ENCODE measurements at places on chromosomes 6 and 20. TPM values are rescaled to one million over a fixed set of nuclear protein-coding genes. Genes with fewer than 3 reads are reported as not detected.

The ID1 gene
- total RNA-seq: 363 TPM

The LST1 gene
- total RNA-seq: 5.8 TPM

The OLIG3 gene
- not detected for total RNA-seq

The BMP7 gene
- 0.34 TPM for total RNA-seq

The CLPSL2 gene
- not detected for total RNA-seq

The DSP gene
- 249 TPM for total RNA-seq

The SAPCD1 gene
- total RNA-seq: 3.2 TPM

The ATP6V1G2 gene
- total RNA-seq: 0.92 TPM

The TNFRSF6B gene
- not detected for total RNA-seq

The GSTA2 gene
- not detected for total RNA-seq

The GFOD1 gene
- total RNA-seq: 15.9 TPM

- peak; percentile 77 for DNase-seq
Measured at GRCh38 chr6:31620586-31621319, at the start of gene PRRC2A. PRRC2A (plus strand) TSS chr6:31620715; CDS start chr6:31622790, 2,075 bp downstream.

DNA sequence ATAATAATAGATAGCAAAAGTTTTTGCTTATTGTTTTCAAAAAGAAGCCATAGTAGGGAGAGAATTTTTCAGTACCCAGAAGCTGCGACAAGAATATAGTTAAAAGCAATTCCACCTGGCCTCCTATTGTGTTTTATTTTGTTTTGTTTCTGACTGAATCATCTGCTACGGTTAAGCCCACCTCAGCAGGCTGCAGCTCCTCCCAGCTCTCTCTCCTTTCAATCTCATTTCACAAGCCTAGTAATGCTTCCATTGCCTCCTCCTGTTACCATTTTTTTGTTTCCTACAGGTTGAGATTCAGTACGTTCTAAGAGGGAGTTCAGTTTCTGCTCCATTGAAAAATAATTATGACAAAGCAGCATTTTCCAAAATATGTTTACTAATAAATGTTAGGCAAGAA, 77.9 kb downstream of the PCSK2 start:
- DNase-seq: no peak

DNA sequence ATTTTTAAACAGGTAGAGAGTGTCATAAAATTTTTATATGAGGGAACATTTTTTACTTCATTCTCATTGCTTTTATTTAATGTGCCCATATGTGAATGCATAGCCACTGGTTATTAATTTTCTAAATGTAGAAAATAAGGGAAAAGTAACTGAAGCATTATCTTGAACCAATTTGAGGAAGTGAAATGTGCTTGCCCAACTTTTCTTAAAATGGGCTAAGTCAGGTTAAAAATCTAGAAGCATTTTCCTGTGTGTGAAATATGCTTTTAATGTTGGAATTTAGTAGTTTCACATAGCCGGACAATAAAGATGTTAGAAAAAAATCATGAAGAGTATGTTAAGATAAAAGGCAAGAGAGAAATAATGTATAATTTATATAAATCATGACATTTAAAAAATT, 3.8 kb downstream of the SEC23B start:
- DNase-seq: no peak

DNA sequence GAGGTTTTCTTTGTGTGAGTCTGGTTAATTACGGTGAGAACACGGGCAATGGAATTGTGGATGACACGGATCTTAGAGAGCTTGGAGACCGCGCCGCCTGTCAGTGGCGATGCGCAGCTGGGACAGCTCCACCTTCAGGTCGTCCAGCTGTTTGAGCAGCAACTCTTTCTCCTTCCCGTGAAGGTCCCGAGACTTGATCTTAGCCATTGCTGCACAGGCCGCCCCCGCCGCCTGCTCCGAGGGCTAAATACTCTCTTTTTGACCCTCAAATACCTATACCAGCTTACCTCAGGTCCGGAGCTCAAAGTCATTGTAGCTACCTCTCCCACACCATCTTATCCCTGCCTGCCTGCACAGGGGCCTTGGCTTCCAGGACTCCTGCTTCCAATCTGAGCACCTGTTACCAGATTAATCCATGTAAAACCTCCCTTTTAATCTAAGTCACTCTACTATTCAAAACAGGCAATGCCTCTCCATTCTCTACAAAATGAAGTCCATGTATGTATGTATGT, 100.2 kb downstream of the PREP start:
- no peak for DNase-seq

DNA sequence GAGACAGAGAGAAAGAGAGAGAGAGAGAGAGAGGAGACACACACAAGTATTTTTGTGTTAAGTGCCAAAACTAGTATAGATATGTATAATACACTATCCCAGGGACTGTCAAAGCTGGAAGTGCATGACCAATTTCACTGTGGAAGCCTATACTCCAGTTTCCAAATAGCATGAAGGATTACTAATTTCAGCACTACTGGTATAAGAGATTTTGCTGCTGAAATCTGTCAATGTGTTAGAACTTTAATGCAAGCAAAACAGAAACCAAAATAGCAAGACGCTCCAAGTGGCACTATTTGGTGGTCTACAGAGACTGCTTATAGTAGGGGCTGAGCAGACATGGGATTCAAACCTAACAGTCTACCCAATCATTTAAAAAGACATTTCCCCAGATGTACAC, 284.8 kb downstream of the BTBD9 start:
- no peak for DNase-seq

GRCh38 chr6:117573006-117573680, 29.2 kb downstream of the GOPC start:
- DNase-seq: no peak

DNA sequence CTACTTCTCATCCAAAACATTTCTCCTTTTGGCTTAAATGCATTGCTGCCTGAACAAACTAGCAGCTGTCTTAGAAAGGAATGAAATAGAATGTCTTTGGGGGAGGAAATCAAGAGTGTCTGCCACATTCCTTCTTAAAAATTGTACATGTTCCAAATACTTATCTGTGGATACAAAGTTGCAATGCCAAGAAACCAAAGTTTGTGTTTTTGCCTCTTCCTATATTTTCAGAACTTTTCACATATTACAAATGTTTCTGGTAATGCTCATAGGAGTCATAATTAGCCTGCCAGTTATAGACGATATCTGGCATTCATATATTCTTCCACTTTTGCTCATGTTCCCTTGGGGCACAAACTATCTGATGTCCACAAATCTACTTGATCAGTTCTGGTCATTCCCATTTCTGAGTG, 165.5 kb upstream of the BMP5 start:
- no peak for DNase-seq

- no peak for DNase-seq
Measured at GRCh38 chr20:38299963-38300362, 4.0 kb upstream of the BPI start.

- no peak for DNase-seq
Measured at GRCh38 chr6:87378947-87379346, 28.8 kb upstream of the CFAP206 start.

DNA sequence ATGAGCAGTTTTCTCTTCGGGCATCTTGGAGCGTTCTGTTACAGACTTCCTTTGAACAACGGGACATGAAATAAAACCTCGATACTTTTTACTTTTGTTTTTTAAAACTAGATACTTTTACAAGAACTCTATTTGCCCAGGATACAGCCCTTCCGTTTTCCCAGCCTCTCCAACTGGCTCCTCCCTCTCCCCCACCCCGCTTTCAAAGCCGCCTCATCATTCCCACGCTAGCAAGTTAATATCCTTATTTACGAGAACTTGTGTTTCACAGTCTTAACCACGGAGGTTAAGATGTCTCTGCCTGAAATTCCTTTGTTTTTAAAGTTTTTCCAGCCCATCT, 241 bp upstream of the CFAP206 start:
- peak; percentile 32 for DNase-seq

DNA sequence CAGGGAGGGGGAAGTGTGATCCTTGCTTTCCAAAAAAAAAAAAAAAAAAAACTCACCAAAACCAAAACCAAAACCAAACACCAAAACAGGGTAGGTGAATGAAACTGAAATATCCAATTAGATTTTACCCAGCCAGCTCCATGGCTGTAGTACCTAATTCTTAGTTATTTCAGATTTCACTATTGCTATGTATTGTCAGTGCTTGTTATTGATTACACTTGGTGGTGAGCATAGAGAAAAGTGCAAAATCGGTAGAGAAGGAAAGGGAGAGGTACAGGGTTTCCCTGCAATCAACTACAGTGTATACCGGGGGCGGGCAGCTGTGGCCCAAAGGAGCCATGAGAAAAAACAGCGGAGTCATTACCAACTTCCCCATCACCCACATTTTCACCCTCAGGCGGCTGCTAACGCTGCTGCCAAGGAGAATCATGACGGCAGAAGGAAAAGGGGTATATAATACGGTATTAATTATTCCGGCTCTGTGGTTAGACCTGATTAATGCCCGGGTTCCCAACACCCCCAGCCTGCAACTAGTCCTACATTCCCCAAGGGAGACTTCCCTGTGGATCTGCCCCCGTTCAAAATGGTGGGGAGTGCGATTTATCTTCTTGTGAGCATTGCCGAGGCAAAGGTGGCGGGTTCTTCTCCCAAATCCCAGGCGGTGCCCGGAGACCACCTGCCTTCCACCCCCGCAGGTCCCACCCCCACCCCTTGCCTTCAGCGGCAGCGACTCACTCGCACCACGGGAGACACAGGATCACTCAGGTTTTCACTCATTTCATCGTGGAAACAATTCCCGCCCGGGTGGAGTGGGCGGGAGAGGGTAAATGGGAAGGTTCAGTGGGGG, at the start of gene C6orf62:
C6orf62 (minus strand) TSS at position 30 of the 847 bp plus-strand sequence. CDS start 486 bp downstream, outside the sequence.
- DNase-seq: no peak

GRCh38 chr6:13519839-13520238, 32.4 kb upstream of the GFOD1 start:
- no peak for DNase-seq

GRCh38 chr20:38859070-38859690, 53.7 kb downstream of the PPP1R16B start:
- DNase-seq: no peak

- no peak for DNase-seq
Measured at GRCh38 chr6:169527306-169527705, 174.5 kb downstream of the WDR27 start.

- DNase-seq: no peak
Measured at GRCh38 chr6:149421132-149421531, 21.1 kb downstream of the SUMO4 start.

DNA sequence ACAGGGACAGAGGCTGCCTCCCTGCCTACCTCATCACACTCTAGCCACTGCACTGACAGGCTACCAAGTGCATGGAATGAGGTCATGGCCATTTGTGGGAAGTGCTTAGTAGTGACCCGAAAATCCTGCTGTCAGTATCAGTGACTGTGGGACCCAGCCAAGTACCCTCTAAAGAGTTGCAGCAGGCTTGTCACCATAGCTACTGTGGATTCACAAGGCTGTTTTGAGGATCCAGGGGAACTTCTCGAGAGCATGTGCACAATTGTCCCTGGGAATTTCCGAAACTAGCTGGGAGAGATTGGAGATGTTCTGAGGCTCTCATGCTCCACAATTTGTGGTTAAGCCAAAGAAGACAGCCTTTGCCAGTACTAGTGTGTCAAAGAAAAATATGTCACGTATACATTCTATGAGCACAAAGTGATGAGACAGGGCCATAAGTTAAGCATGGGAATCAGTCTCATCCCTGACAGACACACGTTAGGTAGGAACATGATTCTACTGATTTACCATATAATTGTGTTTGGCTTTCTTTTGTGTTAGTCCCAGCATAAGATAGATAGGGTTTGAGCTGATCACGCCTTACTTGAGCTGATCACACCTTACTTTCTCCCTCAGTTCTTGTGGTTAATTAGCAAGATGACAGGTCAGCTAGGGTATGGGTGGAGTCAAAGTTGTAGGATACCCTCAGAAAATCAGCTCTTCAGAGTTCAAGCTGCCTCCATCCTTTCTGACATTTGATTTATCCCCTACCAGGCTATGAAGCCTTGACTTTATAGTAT, 42.6 kb upstream of the TMEM170B start:
- no peak for DNase-seq

GRCh38 chr6:116561377-116562018, 7.9 kb downstream of the CALHM4 start:
- peak; percentile 74 for DNase-seq

DNA sequence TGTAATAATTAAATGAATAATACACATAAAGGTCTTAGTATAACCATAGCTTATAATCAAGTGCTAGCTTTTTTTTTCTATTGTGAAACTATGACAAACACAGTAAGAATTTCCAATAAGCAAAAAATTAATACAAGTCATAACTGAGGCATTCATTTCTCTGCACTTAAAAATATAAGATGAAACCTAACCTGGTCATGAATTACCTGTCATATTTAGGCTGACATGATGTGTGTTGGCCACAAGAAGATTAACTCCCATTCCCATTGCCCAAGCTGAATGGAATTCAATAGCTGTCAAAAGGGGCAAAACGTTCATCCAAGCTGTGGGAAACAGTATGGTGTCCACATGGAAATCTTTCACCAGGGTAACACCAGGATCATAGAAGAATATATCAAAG, 5.4 kb downstream of the VNN2 start:
- DNase-seq: no peak

GRCh38 chr6:6635869-6636268, 47.3 kb downstream of the LY86 start:
- DNase-seq: no peak

DNA sequence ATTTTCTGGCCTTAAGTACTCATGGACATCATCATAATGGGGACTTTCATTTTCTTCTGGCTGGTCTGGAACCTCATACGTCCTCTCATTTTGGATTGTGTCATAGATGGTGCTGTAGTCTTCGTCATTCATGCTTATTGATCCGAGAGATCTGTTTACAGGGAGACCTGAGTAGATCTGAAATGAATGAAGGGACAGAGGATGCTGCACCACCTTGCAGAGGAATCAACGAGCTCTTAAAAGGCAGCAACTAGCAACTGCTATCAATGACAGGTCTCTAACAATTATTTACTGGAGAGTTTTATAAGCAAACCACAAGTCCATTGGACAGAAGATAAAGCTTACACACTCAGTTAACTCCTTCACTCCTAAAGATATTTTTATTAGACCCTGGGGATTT, 49.7 kb upstream of the ENPP4 start:
- no peak for DNase-seq

DNA sequence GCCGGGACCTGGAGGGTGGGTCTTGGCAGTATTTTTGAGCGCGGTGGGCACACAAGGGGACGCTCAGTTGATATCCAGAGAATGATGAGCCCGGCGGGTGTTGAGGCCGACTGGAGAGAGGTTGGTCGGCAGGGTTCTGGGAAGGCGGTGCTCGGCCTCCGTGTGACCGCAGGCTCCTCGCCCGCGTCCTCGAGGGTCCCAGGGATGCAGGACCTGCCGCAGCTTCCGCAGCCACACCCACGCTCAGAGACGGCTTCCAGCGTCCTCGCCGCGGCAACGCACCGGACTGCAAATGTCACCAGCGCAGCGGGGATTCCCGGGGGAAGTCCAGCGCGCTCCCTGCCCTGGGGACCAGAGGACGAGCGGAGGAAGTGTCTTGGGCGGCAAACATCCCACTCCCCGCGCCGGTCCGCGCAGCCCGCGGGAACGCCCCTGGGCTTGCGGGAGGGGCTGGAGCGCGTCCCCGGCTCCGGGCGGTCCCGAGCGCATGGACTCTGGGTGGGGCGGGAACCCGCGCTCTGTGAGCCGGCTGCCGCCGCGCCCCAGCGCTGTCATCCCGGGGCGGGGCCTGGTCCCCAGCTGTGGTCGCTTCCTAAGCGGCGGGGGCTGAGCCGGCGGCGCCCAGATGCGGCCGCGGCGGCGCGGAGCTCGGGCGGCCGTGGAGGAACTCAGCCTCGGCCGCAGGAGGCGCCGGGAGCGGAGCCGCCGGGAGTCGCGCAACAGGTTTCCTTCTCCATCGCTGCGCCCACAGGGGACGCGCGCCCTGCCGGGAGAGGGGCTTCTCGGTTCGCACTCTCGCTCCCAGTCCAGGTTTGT, at the start of gene STX11:
STX11 (plus strand) TSS at position 624 of the 816 bp plus-strand sequence. CDS start 36,111 bp downstream, outside the sequence.
- DNase-seq: peak; percentile 77

- no peak for DNase-seq
Measured at GRCh38 chr6:84524636-84525035, 239.8 kb downstream of the TBX18 start.

- no peak for DNase-seq
Measured at GRCh38 chr6:134047673-134048072, 4.8 kb downstream of the SLC2A12 start.
